ENCODE measurements at places on chromosomes 3 and 15.

DNA sequence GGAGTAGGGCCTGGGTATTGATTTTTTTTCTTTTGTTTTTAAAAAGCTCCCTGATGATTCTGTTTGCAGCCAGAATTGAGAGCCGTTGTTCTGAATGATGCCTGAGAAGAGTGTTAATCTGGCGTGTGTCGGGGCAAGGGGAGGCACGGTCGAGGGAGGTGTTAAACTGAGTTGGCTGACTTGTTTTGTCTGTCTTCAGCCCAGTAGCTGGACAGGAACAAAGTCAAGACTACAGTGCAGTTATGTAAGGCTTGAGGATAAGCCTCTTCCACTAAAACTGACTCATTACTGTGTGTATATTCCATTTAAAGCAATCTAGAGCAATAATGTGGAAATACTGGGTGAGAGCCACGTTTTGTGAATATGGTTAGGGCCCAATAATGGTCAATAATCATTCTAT is 119.0 kb upstream of the DLG1 start:
- no peak for DNase-seq

GRCh38 chr3:150330872-150331271 is 77.2 kb upstream of the TSC22D2 start:
- DNase-seq: no peak

- DNase-seq: no peak
Measured at GRCh38 chr3:124966521-124967445, 32.2 kb upstream of the MUC13 start.

DNA sequence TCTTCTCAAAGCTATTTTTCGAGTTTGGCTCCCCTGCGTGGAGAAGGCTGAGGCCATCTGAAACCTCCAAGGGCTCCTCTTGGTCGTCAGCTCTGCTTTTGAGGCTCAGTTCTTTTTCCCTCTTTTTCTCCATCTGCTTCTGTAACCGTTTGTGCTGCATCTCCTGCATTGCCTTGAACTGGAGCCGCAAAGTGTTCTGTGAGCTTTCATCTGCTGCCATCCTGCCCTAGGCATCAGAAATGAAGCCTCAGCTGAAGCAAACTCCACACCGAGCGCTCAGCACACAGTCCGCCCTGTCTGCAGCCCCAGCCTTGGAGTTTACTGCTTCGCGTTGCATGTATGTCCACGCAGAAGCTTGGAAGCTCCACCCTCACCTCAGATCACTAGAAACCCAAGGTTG is 14.9 kb downstream of the CCDC13 start:
- DNase-seq: no peak

DNA sequence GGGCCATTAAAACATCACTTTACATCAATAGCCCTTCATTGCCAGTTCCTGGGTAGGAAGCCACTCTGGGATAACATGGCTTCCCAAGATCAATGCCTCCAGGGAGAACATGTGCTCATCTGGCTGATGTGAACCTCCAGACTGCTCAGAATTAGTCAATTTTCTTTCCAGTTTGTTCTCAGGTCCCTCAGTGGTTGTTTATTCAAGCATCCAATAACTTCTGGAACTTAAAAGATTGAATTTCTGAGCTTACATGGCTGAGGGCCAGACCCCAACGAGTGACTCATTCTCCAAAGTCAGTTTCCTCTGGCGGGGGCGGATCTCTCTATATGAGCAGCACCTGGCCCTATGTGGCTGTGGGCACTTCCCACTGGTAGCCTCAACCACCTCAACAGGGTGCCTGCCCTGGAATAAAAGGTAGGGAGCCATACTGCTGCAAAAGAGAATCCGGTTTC is 34.0 kb downstream of the LYZL4 start:
- no peak for DNase-seq

DNA sequence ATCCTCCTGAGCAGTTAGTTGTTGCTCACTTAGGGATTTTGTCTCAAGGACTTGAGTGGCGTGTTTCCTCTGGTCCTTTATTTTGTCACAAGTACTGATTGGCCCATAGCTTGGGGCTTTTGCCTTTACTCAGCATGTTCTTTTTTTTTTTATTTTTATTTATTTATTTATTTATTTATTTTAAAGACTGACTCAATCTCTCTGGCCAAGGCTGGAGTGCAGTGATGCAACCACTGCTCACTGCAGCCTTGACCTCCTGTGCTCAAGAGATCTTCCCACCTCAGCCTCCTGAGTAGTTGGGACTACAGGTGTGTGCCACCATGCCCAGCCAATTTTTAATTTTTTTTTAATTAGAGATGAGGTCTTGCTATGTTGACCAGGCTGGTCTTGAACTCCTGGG is 223.9 kb upstream of the TPM1 start:
- no peak for DNase-seq

DNA sequence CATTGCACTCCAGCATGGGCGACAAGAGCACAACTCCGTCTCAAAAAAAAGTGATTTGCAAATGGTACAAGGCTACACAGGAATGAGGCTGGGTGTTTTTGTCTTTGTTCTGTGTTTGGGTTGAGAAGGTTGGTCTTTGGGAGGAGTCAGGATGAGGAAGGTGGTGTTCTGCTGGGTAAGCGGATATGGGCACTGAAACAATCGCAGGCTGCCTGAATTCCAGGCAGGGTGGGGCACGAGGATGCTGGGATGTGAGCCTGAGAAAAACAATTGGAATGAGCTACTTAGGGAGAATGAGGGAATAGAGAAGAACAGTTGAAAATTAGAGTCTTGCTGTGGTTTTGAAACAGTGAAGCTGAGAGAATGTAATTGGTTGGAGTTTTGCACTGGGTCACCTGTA is 51.6 kb downstream of the ZBTB38 start:
- no peak for DNase-seq

- DNase-seq: peak; percentile 32
Measured at GRCh38 chr15:64623347-64623996, 151.9 kb downstream of the RBPMS2 start.

DNA sequence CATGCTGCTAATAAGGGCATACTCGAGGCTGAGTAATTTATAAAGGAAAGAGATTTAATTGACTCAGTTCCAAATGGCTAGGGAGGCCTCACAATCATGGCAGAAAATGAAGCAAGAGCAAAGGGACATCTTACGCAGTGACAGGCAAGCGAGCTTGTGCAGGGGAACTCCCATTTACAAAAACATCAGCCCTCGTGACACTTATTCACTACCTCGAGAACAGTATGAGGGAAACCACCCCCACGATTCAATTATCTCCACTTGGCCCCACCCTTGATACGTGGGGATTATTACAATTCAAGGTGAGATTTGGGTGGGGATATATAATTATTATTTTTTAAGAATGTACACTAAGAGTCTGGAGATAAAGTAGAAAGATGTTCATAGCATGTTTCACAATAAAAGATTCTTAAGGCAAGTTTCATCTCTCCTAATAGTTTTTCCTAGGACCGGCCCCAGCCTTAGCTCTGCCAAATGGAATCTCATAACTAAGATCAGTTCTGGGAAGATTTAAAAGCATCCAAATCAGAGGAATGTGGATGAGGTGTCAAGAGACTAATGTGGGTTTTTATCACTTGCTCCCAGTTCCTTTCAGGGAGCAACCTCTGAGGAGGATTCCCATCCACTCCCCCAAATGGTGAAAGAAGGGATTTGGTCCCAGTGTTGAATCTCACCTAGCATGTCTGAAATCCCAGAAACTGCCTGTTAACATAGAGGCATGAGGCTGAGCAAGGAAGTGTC is 221.0 kb downstream of the ZMAT3 start:
- DNase-seq: no peak

- DNase-seq: no peak
Measured at GRCh38 chr15:87212041-87212440, 1044.5 kb downstream of the NTRK3 start.

GRCh38 chr3:176873261-176873660 is 324.0 kb downstream of the TBL1XR1 start:
- DNase-seq: no peak

DNA sequence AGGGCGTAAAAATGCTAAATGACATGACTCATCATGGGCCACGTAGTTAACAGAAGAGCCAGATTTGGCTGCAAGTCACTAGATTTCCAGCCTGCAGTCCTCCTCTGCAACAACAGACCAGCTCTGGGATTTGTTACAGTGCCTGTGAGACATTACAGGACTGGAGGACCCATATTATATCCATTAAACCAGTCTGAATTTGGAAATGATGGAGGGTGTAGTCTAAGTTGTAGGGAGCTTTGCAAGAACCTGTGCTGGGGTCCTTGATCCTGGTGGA is 10.8 kb downstream of the ZNF774 start:
- no peak for DNase-seq

- DNase-seq: no peak
Measured at GRCh38 chr3:181327349-181327748, 337.8 kb upstream of the DNAJC19 start.

GRCh38 chr3:47932421-47932820 is 83.8 kb downstream of the MAP4 start:
- no peak for DNase-seq

DNA sequence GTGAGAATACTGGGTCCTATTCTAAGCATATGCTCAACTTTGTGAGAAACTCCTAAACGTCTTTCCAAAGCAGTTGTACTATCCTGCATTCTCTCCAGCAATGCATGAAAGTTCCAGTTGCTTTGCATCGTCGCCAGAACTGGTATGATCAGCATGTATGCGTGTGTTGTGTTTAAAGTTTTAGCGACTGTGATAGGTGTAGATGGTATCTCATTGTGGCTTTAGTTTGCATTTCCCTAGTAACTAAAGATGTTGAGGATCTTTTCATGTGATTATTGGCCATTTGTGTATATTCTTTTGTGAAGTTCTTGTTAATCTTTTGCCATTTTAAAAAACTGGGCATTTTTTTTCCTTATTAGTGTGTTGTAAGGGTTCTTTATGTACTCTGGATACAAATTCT is 115.1 kb downstream of the SPATA16 start:
- no peak for DNase-seq

GRCh38 chr3:159607856-159608255 is 380.8 kb upstream of the IL12A start:
- no peak for DNase-seq

DNA sequence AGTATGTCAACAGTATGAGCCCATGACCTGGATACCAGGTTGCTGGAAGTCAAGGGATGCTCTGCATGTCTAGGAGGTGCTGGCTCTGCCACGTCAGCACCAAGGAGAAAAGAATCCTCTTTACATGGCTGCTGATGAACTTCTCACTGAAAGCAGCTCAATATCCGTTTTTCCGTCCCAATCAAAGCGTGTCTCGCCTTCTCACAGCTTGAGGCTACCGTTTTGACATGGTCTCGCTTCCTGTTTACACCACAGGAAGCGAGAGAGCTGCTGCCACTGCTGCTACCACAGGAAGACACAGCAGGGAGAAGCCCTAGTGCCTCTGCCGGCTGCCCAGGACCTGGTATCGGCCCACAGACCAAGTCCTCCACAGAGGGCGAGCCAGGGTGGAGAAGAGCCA is 27.3 kb downstream of the STARD5 start:
- DNase-seq: peak; percentile 74

- no peak for DNase-seq
Measured at GRCh38 chr3:181316482-181316881, 326.9 kb upstream of the DNAJC19 start.

DNA sequence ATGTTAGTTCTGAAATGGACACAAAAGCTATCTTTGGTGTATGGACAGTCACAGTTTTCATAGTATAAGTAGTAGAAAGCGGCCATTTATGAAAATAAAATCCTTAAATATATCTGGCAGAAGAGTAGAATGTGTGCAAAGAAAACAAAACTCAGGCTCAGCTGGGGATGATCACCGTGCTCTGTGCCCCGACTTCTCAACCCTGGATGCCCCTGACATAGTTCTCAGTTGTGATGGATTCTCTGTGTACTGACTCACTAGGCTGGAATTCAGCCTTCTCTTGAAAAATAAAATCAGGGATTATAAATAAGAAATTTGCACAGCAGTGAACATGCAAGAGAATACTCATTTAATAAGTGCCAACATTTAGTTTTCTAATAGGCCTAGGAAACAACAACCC is 925.1 kb upstream of the NR2F2 start:
- DNase-seq: no peak

GRCh38 chr3:134423153-134423552 is 48.9 kb upstream of the AMOTL2 start:
- DNase-seq: no peak

DNA sequence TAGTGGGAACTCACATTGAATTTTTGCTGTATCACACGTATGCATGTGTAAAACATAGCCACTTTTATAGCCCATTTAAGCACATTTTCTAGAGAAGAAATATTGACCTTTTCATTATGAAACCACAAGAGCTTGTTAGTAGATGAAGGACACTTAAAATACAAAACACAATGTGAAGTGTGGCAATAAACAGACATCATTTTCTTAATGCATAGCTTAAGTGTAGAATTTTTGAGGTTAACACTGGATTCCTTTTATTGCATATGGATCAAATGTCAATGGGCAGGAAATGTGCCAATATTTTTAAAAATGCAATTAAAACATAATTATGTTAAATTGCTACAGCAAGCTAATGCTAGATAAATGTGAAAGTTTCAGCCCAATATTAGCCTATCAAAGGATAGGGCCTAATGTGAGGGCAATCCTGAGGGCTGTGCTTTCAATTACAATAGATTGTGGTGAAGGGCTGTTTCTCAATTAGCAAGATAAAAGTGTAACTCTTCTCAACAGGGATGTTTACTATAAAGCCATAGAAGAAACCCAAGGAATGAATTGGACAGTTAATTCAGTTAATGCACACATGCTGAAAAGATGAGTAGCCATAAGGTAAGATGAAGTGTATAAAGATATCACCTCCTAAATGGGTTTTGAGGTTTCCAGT is 489.0 kb upstream of the CDIN1 start:
- no peak for DNase-seq

All from stimulated activated naive CD4-positive, alpha-beta T cell treated with Interleukin-2 at 50 U/mL for 16 hours (primary cell).